Hematopoietic multipotent progenitor cell treated with erythropoietin and hydrocortisone succinate and interleukin-3 and kit ligand, for 4 days (in vitro differentiated cells): ENCODE measurements at places on chromosomes 7 and 10.

DNA sequence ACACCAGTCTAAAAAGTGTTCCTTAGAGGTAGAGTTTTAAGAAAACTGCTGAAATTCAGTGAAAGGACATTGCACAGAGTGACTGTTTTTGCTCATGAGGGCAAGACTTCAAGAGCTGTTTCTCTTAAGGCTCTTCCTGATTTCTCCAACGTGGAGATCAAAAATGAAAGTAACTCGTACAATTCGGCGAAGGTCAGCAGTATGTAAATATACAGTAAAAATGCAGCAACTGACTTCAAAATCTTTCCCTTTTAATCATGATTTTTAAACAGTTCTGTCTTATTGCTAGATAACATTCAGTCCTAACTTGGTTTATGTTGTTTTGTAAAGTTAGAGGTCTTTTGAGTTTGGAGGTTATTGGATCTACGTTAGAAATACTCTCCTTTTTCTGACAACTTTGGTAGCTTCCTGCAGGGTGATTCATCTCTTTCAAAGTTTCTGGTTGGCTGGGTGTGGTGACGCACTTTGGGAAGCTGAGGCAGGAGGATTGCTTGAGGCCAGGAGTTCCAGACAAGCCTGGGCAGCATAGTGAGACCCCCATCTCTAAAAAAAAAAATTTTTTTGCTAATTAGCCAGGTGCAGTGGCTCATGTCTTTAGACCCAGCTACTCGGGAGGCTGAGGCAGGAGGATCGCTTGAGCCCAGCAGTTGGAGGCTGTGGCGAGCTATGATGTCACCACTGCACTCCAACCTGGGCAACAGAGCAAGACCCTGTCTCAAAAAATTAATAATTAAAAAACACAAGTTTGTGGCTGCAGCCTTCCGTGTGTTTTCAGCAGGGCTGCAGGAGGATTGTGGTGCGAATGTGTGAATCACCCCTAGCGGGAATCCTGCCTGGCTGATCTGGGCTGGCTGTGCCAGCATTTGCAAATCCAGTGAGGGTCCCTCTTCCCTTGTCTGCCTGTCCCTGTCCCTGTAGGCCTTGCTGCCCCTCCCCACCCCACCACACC lies 29.2 kb upstream of the AP5Z1 start:
- peak; percentile 63 for DNase-seq

DNA sequence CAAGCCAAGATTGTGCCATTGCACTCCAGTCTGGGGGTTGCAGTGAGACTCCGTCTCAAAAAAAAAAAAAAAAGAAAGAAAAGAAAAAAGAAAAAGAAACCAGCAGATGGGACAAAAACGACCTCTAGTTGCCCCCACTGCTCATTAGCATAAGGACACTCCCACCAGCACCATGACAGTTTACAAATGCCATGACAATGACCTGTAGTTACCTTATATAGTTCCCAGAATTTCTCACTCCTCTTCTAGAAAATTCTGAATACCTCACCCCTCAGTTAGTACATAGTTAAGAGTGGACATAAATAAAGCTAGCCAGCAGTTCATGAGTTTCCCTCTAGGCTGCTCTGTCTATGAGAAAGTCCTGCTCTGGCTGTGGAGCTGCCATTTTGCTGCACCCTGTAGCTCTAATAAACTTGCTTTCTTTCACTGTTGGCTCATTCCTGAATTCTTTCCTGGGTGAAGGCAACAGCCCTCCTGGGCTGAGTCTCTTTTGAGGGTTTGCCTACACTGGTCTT lies 276.8 kb upstream of the AKR1E2 start:
- DNase-seq, result no peak

DNA sequence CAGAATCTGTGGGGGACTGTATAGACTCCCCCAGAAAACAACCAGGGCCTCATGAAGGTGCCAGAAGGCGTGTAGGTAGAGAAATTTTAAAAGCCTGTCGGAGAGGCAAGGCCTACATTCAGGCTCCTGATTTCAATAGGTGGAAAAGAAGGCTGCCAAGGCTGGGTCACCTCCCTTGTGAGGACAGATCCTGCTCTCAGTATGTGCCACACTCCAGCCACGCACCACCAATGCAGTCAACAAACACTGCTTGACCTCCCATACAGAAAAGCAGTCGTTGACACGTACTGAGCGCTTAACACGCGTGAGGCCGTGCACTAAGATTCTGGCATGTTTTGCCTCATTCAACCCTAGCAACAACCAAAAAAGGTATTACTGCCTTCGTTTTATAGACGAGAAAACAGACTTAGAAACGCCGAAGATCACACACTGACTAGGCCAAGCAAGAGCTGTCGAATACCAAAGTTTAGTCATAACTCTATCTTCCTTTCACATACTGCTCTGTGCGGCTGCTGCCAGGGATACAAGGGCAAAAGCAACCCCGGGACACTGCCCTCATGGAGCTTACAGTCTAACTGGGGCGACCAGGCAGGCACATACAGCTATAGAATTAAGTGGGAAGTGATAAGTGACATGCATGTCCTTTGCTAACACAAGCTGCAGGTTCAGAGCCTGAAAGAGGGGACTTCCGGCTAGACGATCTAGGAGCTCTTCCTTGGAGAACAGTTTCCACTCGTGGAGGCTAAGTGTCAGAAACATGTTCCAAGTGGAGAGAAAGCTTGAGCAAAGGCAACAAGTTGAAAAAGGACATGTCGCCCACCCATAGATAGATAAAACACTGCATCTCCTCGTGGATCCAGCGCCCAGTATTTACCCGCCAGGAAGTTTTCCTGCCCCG lies 797 bp upstream of the NKX2-3 start:
- peak; percentile 50 for DNase-seq

DNA sequence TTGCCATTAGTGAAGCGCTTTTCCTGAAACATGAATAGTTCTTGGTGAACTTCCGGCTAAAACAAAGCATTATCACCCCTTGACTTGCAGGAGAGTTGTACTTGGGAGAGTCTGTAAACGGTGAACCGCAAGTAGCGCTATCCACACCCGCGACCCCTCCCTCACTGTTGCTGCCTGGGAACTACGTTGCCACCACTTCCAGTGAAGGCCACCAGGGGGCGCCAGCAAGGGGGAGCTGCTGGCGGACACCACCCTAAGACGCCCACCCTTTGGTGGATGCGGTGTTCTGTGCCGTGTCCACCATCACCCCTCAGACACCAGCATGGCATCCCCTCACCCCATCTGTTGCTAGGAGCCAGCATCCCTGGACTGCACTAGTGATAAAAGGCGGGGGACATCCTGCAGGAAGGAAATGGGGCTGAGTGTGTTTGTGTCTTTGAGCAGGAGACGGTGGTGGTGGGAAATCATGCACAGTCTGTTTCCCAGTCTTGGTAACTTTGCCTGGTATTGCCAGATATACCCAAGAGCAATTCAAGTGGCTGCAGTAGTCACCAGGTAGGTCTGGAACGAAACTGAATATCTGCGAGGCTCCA lies 298.2 kb downstream of the FRMD4A start:
- DNase-seq, result peak; percentile 45

- no peak for DNase-seq
Observed at GRCh38 chr7:37083311-37084096, 359.2 kb upstream of the AOAH start.

- no peak for DNase-seq
Observed at GRCh38 chr10:129868449-129869035, 95.5 kb downstream of the EBF3 start.
